ENCODE measurements at places on chromosomes 5 and 9.

DNA sequence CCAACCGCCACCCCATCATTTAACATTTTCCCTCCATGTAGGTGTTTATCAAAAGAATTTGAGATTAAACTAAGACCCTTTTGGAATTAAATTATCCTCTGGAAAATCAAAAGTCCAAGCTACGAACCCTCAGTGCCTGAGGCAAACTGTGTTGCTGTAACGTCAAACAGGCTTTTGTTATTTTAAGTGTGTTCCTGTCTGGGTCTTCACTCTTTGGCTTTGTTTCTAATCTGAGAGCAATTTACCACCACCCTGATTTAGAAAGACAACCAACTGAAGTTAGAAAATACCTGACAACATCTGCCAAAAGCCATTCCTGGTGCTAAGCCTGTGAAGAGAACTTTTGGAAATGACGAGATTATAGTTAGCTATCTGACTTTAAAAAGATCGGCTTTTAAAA, 199.9 kb downstream of the DIRAS2 start:
- no peak for DNase-seq

GRCh38 chr5:42807722-42808447, 3.8 kb downstream of the SELENOP start:
- DNase-seq: no peak

GRCh38 chr9:106866243-106866642, 3.3 kb downstream of the ZNF462 start:
- no peak for DNase-seq

DNA sequence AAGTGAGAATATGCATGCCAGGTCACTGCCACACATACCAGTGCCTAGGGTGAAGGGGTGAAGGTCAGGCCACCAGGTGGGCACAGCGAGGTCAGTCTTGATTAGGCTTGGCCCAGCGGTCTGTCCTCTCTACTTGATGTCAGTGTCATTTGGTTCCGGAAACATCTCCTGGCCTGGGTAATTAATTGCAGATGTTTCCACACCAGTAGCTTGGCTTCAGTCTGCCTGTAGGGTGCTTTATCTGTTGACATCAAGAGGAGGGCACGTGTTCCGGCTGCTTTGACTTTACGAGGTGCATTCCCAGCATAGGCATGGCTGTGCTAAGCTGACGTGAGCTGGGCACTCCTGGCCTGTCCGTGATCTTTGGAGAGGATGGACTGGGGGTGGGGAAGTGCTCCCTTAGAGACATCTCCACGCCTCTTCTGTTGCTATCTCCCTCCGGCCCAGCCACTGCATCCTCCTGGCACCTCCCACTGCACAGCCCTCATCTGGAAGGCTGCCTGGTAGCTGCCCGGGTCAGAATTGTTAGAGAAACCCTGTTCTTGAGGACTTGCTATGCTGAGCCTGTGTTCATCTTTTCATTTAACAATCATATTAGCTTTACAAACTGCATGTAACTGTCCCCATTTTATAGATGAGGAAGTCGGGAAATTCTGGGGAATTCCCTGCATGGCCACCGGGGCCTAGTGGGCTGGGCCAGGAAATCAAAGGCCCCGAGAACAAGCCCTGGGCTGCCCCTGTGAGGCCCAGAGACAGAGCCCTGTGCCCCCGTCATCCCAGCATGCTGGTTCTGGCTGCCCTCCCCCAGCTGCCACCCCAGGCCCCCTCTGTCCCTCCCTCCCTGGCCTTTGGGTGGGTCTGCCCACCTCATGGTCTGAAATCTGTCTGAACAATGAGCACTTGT, 29.1 kb downstream of the JADE2 start:
- DNase-seq: peak; percentile 77

- DNase-seq: no peak
These were observed 38.9 kb downstream of the ACO1 start for GRCh38 chr9:32423371-32423770.

DNA sequence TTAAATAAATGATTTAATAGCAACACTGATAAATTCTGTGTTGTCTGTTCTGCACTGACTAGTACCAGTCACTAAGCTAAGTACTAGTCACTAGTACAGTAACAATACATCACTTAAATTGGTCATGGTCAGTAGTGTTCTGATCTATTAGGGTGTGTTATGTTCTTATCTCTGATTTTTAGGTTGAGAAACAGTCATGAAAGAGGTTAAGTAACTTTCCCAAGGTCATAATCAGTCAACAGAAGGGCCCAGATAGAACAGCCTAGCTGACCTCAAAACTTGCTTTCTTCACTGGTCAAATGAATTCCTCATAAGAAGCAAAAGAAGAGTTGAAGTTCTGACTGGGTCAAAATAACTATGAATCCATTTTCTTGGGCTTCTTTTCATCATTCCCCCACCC, 1492.7 kb downstream of the MAT2B start:
- DNase-seq: peak; percentile 22

DNA sequence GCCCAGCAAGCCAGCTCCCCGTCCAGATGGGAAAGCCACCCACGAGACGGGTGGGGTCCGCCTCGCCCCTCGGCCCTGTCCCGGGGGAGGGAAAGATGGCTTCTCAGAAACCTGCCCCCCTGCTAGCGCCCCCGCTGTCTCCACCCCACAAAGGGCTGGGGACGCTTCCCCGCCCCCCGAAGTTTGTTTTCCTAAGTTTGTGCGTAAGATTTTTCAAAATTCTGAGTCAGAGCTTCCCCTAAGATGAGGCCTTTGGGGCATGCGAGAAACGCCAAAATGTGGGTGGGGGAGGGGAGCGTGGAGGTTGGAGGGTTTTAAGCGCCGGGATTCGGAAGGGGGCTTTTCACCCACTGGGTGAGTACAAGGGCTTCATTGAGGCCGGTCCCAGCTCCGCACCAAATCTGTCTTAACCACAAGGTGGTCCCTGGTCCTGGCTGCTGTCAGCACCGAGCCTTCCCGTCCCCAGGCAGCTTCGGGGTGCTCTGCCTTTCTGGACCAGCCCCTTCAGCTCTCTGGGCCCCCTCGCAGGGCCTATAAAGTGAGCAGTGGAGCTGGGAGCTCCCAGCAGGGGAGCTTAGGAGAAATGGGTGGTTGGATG, 32.3 kb downstream of the PRRX2 start:
- no peak for DNase-seq

- no peak for DNase-seq
These were observed 81.9 kb downstream of the RMI1 start for GRCh38 chr9:84062538-84062937.

DNA sequence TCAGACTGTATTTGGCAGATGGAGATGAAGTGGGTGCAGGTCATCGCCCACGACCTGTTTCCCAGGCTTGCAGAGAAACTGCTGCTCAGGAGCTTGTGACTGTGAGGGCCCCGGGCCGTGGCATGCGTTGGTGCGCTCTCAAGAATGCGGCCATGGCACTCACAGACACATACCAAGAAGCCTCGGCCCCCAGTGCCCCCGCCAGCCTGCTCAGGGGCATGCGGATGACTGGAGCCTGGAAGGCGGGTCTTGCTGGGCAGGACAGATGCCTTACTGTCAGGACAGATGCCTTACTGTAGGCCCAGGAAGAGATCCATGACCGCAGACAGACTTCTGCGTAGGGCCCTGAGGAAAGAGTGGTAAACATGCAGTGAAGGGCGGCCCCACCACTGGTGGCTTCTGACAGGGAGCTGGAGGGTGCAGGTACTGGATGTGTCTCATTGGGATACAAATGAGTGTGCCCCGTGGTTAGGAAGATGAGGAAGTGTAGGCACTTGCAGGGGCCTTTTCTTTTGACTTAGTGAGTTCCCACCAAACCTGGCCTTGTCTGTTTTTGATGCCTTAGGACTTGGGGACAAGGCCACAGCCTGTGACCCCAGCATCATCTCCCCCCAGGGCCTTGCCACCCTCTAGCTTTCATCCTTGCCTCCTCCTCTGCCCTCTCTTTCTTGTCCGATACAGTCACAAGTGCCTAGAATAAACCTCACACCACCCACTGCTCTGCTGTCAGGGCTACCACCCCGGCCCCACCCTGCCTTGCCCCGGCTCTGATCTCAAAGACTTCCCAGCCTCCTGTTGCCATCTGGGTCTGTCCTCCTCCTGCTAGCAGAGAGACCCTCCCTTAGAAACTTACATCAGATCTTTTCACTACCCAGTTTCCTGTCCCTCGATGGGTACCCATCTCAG, 68.8 kb upstream of the ABL1 start:
- peak; percentile 38 for DNase-seq

DNA sequence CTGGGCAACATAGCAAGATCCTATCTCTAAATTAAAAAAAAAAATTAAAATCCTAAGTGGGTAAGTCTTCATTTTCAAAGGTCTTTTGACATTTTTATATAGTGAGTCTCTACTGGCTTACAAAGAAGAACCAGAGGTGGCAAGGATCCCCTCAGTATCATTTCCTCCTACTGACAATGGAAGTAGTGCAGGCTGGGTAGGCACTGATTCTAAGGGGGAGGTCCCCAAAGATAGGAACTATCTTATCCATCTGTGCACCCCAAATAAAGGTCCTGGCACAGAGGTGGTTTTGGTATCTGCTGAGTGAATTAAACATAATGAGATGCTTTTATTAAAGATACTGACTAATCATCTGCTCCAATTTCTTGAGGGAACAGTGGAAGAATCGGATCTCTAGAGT, 4.2 kb downstream of the FAM193B start:
- DNase-seq: no peak

GRCh38 chr5:76468635-76469425, 65.7 kb downstream of the IQGAP2 start:
- no peak for DNase-seq

DNA sequence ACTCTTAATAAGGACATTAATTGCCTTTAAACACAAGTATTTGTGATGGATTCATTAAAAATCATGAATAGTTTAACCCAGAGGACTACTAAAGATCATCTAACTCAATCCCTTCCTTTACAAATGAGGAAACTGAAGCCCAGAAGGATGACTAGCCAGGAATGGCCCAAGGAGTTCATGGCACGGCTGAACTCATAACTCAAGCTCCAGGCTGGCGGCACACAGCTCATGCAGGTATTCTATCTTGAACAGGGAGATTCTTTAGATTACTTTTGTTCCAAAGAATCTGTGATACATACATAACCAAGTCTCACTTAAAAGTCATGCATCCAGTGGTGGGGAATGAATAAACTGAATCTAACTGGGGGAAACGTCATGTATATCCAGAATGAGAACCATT, 495.5 kb downstream of the ACTL7B start:
- no peak for DNase-seq

DNA sequence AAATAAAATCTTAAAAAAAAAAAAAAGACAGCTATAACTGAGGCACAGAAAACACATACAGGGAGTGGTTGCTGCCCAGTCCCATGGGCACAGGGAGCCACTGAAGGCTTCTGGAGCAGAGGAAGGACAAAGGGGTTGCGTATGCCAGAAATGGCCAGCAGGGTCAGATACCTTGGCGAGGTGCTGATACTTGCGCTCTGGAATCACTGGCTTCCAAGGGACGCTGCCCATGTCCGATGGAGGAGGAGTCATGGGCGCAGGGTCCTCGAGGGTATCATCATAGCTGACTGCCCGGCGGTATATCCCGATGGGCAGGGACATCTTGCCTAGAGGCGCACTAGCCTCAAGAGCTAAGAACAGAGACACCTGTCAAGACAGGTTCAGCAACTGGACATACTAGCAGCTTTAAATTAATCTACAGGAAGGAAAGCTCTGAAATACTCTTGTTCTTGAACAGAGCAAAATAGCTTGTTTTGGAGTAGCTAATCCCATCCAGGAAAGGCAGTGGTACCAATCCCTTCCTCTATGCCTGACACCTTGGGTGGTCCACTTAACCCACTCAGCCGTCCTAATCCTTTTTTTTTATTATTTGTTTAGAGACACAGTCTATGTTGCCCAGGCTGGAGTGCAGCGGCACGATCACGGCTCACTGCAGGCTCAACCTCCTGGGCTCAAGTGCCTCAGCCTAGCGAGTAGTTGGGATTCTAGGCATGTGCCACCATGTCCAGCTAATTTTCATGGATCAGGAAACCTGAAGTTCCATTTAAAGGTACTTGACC, 6.0 kb downstream of the KIAA1191 start:
- no peak for DNase-seq
